ENCODE measurements at places on chromosomes 1 and 21.

- no peak for DNase-seq
Measured at GRCh38 chr1:200880212-200880611, 7.4 kb downstream of the GPR25 start.

- DNase-seq = no peak
Measured at GRCh38 chr1:241253471-241253870, 103.5 kb downstream of the RGS7 start.

GRCh38 chr21:42019101-42019605 is 9.0 kb upstream of the ZBTB21 start:
- no peak for DNase-seq

DNA sequence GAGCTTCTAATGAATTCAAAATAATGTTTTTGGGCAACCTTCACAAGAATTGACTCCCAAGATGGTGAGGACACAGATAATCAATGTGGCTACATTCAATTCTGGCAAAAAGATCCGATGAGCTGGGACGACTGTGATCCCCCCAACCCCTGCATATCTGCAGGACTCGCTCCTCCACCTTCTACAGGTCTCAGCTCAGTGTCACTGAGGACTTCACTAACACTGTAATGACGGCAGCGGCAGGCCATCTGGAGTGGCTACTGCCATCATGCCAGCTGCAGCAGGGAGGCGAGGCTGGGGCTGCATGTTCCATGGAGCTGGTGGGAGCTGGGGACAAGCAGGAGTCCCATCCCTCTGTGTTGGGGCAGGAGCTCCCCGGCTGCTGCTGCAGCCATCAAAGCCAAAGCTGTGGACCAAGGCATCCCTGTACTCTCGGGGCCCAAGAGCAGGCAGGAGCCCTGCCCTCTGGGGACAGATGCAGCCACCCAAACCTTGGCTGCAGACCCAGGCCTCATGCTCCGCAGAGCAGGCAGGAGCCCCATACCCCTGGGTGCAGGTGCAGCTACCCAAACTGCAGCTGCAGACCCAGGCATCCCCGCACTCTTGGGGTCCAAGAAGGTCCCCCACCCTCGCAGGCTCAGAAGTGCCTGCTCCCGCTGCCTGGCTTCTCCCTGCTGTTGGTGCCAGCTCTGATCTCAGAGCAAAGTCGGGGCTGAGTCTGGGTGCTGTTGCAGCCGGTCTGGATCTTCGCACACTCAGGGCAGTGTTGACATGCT is 12.2 kb upstream of the DHRS3 start:
- no peak for DNase-seq

DNA sequence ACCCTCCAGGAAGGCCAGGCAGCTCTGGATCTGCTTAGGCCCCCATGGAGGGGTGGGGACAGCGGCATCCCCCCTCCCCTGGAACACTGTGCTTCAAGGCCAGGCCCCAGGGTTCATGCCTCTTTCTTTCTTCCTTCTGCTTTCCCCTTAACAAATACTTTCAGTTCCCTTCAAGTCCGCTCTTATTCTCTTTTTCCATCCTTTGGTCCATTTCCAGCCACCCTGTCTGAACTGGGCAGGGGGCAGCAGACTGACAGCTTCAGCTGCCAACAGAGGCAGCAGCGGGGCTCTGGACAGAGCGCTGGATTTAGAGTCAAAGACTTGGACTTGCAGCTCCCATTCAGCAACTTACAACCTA is 1.1 kb upstream of the CD244 start:
- no peak for DNase-seq

DNA sequence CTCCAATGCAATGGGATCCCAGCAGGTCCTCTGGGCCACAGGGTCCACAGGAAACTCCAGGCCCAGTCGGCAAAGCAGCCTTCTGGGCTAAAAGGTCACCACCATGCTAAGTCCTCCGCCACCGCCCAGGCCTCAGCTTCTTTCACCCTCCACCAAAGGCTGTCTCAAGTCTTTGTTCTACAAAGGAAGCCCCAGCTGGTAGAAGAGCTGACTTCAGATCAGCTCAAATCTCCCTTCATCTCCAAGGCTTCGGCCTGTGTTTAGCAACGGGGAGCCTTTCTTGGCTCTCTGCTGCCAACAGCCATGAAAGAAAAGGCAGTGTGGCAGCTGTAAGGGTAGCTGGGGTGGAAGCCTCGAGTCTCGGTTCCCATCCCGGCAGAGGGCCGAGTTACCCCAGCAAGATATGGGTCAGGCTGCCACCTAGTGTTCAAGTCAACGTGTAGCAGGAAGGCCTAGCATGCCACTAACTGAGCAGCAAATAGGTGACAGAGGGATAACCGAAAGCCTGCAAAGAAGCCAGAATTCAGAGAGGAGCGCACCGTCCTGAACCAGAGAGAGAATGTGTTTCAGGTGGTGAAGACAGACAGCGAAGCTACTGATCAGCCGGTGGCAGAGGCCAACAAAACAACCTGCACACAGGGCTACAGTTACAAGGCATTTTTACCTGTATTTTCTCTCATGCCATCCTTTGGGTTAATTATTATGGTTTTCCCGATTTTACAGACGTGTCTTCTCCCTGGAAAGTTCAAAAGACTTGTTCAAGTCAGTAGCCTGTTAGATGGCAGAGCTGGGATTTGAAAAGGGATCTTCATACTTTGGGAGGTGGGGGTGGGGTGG is 26.8 kb upstream of the CRNN start:
- peak; percentile 50 for DNase-seq

GRCh38 chr1:6267686-6268322 is 6.9 kb upstream of the GPR153 start:
- no peak for DNase-seq

DNA sequence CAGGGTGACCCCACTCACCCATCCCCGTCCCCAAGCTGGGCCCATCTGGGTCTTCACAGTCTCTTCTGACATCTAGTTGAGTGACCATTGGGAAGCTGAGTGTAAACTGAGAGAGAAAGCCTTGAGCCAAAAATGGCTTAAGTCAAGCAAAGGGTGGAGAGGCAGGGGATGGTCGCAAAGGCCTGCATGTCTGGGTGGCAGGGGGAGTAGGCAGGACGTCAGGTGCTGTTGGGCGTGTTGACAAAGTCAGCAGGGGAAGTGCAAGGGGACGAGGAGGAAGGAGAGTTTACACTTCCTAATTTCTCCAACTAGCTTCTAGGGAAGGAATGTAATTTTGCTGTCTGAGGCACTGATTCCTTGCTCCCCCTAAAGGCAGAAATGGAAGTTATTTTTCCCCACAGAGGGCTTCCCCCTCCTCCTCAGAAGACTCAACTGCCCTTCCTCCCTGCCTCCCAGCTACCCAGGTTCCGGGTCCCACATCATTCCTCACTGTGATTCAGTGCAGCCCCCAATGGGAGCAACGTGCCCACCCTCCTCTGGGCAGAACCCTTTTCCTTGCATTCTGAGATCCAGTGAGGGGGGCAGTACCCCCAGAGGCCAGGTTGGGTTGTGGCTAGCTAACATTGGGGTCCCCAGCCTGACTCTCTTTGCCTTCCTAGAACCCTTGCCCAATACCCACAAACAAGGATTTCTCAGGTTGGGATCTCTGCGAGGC is 1.2 kb upstream of the ADORA1 start:
- no peak for DNase-seq

GRCh38 chr21:45060089-45060488 is 14.3 kb upstream of the ADARB1 start:
- DNase-seq = no peak

- DNase-seq = no peak
Measured at GRCh38 chr1:168555508-168556046, 11.8 kb upstream of the XCL2 start.

DNA sequence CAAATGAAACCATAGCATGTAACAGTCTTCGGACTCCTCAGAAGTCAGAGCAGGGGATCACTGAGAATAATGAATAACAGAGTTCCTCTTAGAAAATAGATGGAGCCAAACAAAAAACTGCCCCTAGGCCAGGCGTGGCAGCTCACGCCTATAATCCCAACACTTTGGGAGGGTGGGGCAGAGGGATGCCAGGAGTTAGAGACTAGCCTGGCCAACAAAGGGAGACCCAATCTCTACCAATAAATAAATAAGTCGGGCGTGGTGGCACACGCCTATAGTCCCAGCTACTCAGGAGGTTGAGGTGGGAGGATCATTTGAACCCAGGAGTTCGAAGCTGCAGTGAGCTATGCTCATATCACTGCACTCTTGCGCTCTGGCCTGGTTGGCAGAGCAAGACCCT is 58.5 kb upstream of the SERTAD4 start:
- no peak for DNase-seq

DNA sequence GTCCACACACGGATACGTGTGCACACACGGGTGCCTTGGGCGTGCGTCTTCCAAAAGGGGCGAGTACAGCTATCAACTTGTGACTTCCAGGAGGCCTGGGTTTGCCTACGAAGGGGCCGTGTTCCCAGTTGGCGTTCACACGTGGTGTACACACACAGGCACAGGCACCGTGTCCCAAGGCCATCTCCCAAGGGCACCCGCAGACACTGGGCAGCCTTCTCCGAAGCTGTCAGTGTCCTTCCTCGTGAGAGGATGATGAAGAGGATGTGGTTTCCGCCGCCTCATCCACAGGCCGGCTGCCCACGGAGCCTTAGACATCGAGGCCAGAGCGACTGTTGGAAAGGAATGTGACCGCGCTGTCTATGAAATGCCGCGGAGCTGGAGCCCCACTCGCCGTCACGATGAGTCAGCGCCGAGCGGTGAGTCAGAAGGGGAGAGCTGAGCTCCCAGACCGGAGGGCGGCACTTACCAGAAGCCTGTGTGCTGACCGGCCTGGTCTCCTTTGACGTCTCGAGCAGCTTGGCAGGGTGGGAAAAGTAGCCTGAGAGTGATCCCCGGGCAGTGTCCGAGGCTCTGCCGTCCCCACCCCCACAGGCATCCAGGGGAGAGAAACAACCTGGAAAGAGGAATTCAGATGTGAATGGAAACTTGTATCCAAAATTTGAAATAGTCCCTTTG is 141.4 kb upstream of the ARHGEF16 start:
- DNase-seq = peak; percentile 37

GRCh38 chr1:8127171-8127641 is 101.1 kb upstream of the ERRFI1 start:
- no peak for DNase-seq

DNA sequence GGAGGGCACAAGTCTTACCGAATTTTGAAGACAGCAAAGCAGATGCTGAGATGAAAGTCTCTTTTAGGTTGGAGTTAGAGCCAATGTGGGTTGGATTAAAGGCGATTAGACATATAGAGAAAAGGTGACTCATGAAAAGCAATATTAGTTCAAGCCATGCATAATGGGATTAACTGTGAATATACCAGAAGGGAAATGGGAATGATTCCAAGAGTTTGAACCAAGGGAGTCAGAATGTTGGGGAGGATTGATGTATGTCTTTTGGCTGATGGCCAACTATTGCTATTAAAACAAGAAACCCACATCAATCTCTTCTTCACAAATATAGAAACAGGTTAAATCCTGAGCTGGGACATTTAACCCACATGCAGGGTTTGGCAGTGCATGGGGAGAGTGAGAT is 1.2 kb downstream of the HMGCS2 start:
- no peak for DNase-seq

GRCh38 chr21:39094847-39095579 is 88.2 kb downstream of the PSMG1 start:
- no peak for DNase-seq
